Stimulated activated CD4-positive, alpha-beta T cell treated with anti-CD3 and anti-CD28 coated beads, Interleukin-15, amount 100 ng/mL, for 48 hours (primary cell): ENCODE measurements at places on chromosomes 11 and 22.

DNA sequence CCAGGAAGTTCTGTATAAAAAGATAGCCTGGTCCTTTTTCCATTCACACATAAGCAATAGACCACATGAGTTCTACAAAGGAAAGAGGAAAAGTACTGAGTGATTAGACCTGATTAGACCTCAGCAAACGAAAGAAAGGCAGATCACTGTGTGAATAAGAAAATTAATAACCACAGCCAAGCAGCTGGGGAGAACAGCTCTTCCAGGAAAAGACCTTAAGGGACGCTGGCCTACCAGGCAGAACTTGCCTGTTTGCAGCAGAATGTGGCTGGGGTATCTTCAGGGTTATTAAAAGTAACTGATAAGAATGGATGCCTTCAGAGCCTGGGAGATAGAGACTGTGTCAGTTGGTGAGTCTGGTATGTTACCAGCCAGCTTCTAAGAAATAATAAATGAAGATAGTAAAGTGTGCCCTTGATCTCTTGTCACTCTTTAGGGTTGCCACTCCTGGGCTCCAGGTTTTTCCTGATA lies 172.9 kb downstream of the DBX1 start:
- no peak for DNase-seq

DNA sequence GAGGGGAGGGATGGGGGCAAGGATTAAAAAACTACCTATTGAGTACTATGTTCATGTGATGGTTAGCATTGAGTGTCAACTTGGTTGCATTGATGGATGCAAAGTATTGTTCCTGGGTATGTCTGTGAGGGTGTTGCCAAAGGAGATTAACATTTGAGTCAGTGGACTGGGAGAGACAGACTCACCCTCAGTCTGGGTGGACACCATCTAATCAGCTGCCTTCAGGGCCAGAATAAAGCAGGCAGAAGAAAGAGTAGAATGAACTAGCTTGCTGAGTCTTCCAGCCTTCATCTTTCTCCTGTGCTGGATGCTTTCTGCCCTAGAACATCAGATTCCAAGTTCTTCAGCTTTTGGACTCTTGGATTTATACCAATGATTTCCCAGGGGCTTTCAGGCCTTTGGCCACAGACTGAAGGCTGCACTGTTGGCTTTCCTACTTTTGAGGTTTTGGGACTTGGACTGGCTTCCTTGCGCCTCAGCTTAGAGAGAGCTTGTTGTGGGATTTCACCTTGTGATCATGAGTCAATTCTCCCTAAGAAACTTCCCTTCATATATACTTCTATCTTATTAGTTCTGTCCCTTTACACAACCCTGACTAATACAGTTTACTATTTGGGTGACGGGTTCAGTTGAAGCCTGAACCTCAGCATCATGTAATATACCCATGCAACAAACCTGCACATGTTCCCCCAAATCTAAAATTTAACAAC lies 70.2 kb downstream of the MTNR1B start:
- DNase-seq, result no peak

GRCh38 chr11:122107045-122107444 lies 9.0 kb downstream of the BLID start:
- no peak for DNase-seq

GRCh38 chr22:35900483-35901168 lies 128.0 kb downstream of the RBFOX2 start:
- DNase-seq, result no peak
